ENCODE measurements at places on chromosomes 2 and 18.

GRCh38 chr18:44507729-44508325 is 172.9 kb upstream of the SETBP1 start:
- peak; percentile 48 for DNase-seq

GRCh38 chr2:218996937-218997336 is 3.7 kb upstream of the CRYBA2 start:
- DNase-seq, result no peak

- DNase-seq, result no peak
These were observed 1045.8 kb downstream of the CNTNAP5 start for GRCh38 chr2:125070726-125071505.

DNA sequence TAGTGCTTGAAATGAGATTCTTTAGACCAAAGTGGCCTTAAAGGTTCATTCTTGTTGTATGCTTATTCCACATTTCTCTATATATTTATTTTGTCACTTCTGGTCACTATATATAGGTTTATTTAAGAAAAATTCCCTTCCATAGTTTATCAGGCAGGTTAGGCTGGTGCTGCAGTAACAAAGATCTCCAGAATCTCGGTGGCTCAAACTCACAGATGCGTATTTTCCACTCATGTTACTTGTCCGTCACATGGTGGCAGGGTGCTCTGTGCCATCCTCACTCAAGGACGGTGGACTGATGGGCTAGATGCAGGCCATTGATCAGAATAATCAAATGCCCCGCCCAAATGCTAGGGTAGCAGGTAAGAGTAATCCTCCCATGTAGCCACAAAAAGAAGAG is 19.8 kb downstream of the SPTBN1 start:
- no peak for DNase-seq

DNA sequence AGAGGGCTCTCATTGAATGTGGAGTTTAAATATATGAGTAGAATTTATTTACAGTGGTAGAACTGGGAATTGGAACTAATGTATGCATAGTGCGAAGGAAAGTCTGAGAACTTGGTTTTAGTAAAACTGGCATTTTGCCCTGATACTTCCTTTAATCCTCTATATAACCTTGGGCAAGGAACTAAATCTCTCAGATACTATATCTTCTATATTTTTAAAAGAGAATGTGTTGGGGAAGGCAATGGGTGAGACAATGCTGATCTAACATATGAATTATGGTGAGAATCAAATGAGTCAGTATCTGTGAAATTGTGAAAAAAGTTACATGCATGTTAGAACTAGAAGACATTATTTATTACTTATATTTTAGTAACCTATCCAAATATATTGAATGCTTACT is 2109.4 kb upstream of the PIK3C3 start:
- DNase-seq, result no peak

DNA sequence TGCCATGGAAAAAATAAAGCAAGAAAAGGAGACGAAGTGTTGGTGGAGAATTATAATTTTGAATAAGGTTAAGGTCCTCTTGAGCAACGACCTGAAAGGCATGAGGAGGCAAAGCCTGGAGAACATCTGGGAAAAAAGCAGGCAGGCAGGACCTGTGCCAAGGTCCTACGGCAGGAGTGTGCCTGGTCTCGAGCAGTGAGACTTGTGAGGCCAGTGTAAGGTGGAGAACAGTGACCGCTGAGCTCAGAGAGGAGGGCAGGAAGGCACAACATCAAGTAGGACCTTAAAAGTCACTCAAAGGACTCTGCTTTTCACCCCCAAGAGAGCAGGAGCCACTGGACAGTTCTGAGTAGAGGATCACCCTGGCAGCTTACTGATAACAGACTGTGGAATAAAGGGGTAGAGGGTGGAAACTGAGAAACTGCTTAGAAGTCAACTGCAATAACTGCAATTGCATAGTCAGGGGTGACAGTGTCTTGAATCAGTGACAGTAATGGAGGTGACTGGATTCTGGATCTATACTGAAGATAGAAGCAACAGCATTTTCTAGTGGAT is 3.5 kb downstream of the NOL10 start:
- DNase-seq, result no peak

GRCh38 chr2:96511851-96512250 is 6.7 kb upstream of the NEURL3 start:
- no peak for DNase-seq

DNA sequence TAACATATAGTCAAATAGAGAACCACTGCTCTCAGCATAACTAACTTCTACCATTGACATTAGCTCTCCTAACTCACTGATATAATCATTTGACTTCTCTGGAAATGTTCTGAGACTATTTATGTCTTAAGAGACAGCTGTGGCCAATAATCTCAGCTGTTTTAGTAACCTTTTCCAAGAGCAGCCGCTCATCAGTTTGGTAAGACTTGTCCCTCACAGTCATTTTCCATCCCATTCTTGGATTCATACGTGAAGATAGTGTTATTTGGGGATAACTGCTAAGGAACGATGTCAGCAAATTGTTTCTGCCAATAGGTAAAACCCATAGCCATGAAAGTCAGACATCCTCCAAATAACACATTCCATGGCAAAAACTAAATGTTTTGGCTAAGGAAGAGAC is 127.8 kb downstream of the LNPK start:
- DNase-seq, result no peak

GRCh38 chr2:105804266-105804665 is 59.6 kb downstream of the NCK2 start:
- no peak for DNase-seq

DNA sequence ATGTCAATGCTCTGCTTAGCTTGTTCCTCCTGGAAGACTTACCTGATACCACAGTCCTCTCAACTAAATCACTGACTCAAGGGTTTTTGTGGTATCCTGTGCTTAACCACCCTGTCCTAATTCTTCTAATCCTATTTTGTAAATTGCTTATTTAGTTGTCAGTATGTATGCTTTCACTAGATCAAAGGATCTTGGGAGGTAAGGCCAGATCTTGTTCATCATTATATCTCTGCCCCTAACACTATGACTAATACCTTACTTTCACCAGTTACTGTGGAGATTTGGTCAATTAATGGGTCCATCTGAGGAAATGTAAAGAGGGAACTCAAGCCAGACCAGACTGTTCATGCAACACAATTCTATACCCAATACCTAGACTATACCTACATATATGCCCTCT is 203.2 kb downstream of the GULP1 start:
- DNase-seq, result no peak

DNA sequence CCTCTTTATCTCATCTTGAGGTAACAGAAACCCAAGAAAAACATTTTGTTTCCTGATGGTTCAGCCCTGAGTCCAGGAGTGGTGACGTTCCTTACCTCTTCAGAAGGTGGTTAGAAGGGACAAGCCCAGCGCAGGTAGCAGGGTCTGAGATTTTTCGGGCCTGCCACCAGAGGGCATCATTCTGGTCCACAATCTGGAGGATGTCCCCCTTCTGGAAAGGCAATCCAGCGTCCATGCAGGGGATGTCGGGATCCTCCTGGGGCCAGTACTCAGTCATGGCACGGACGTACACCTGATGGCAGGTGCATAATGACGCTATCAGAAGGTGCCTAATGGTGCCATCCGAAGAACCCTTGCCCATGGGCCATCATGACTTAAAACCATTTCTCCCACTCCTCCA is 17.7 kb downstream of the MPP4 start:
- no peak for DNase-seq

DNA sequence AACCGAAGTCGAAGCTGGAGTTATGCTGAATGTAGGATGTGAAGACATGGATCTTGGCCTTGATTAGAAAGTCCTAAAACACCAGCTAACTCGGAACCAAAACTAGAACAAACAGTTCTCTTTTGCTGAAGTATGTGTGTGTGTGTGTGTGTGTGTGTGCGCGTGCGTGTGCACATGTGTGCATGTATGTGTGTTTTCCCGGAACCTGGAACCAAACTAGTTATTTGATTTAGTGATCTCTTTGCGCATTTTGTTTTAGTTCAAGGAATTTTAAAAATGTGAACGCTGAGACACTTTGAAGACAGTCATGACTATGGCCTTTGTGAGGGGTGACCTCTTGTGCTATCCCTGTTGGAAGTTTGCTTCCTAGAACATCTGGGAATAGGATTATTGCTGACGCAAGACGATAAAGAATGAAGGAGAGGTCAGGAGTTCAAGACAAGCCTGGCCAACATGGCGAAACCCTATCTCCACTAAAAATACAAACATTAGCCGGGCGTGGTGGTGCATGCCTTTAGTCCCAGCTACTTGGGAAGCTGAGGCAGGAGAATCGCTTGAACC is 23.8 kb downstream of the FHL2 start:
- no peak for DNase-seq

DNA sequence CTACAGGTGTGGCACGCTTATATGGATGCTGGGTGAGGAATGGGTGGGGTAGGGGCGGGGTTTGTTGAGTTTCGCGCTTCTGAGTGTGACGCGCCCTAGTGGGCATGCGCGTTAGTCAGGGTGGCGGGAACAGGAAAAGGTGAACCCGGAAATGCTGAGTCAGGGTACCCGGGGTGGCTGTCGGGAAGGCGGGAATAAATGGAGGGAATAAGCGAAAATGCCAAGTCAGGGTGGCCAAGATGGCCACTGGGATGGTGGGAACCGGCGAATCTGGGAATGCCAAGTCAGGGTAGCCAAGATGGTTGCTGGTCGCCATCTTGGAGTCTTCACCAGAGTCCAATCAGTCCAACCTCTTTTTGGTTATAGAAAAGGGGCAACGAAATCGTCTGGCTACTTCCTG is 585.0 kb downstream of the SUCLG1 start:
- no peak for DNase-seq

- no peak for DNase-seq
These were observed 8.2 kb downstream of the RALBP1 start for GRCh38 chr18:9483526-9483925.

GRCh38 chr2:221245045-221245444 is 327.1 kb downstream of the EPHA4 start:
- DNase-seq, result no peak

GRCh38 chr2:113861740-113862139 is 28.1 kb upstream of the ACTR3 start:
- DNase-seq, result no peak

- DNase-seq, result no peak
These were observed 276.1 kb downstream of the RIT2 start for GRCh38 chr18:42839408-42839807.

DNA sequence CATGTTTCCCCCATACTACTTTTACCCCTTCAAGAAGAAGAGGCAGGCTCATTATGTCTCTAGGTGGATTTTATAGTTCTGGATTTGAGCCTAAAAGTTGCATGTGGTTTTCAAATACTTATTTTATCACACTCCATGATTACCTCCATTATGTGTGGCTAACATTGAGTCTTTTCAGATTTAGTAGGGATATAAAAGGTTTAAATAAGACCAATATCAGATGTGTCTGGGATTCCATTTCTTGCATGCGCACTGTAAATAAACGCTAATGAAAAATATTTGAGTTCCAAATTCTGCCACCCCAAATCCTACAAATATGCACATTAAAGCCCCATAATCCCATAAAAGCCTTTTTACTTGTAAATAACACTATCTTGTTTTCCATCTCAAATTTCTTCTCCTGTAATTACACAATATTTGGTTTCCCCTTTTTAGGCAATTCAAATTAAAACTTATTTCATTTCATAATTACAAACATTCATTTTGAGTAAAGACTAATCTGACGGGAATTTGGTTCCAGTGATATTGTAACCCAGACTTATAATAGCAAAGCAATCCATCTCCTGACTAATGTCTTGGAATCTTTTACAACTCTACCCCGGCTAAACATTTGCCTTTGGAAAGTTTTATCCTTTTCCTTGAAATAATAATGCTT is 600.0 kb downstream of the SLC4A3 start:
- no peak for DNase-seq

- no peak for DNase-seq
These were observed 43.4 kb upstream of the AP1S3 start for GRCh38 chr2:223880796-223881195.

GRCh38 chr2:226001716-226002115 is 602.2 kb downstream of the NYAP2 start:
- DNase-seq, result no peak

- DNase-seq, result peak; percentile 23
These were observed 794 bp upstream of the CHCHD5 start for GRCh38 chr2:112583497-112584133.

- no peak for DNase-seq
These were observed 10.4 kb upstream of the MAP4K3 start for GRCh38 chr2:39447266-39448168.

DNA sequence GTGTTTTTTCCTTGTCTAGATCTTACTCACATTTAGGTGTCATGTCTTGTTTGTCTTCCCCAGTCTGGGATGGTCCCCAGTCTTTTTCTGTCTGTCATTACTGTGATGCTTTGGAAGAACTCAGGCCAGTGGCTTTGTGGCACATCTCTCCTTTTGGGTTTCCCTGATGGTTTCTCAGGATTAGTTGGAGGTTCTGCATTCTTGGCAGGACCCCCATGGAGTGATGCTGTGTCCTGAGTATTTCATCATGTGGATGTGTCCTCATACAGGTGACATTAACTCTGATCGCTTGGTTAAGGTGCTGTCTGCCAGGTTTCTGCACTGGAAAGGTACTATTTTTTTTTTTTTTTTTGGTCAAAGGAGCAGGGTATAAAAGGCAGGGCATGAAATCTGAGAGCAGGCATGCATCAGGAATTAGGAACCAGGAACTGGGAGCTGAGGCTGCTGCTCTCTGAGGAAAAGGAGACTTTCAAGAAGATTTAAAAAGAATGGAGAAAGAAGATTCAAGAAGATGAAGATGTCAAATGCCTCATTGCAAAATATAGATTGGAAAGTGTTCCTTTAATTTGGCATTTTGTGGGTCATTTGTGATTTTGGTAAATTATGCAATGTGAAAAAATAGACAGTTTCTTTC is 85.3 kb downstream of the NUP35 start:
- DNase-seq, result no peak

DNA sequence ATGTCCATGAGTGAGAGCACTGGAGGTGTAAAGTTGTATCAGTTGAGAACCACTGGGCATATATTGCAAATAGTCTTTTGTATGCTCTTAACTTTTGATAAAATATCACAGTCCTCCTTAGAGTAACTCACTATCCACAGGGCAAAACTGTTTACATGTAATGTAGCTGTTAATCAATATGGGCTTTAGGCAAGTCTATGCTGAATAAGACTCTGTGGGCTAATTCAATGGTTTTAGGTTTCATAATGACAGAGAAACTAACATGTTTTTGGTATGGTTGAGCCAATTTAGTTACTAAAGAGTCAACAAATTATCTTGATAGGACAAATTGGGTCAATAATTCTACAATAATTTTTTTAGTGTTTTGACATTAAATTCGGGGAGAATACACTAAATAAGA is 1134.9 kb upstream of the FAM98A start:
- DNase-seq, result no peak

DNA sequence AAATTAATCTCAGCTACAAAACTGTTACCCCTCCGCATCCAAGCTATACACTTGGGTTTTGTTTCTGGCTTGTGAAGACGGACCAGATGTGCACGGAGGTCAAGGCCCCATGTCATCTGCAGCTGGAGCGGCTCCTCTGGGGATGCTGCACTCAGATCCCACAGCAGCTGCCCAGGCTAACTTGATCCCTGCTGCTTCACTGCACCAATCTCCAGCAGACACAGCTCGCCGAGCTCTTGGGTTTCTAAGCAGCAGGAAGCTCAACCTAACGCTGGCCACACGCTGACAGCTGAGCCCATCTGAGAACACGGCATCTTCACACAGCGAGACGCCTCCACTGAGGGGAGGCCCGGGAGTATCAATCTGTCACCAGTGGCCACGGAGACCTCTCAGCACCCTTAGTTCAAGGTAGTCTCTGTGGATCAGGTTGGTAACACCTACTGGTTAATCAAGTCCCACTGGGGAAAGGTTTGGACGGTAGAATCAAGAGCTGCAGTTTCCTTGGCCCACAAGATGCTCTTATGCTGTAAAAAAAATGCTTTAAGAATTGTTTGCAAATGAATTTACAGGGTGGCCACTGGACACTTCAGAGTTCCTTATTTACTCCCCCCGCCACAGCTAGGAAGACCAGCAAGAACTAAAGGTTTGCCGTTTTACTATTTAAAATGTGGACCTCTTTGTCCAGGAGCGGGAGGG is 67.5 kb downstream of the EMILIN2 start:
- DNase-seq, result no peak

Measured in CD4-positive, alpha-beta T cell treated with Interferon alpha-2 for 1 hour (primary cell).